ENCODE measurements at places on chromosomes 6 and 20.

GRCh38 chr6:14701946-14702345, 543.9 kb upstream of the JARID2 start:
- DNase-seq = no peak

DNA sequence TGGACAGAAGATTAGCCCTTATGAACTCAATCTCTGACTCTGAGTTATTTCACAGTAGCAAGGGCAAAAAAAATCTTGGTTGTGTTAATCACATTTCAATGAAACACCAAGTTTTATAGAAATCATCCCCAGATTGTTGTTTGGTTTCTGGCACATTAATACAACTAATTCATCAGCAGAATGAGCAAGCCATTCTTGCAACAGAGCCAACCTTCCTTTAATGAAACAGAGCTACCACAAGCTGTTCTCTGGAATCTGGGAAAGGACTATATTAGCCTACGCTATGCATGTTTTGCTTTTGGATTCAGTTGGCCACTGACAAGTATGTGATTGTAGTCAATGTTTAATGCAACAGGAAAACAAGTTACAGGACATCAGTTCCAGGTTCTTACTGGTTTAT, 13.8 kb upstream of the POPDC3 start:
- DNase-seq = no peak

DNA sequence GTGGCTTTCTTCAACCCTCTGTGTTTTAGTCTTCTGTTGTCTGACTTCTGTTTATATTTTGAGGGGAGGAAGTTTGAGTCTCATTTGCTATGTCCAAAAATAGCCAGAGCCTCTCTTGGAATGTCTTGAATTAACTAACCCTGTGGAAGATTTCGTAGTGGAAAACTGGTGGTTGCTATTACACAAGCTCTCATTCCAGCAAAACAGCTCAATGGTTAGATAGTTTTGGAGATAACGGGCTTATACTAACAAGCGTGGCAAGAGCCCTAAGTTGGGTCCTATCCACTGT, 1.6 kb downstream of the CCN2 start:
- DNase-seq = no peak

DNA sequence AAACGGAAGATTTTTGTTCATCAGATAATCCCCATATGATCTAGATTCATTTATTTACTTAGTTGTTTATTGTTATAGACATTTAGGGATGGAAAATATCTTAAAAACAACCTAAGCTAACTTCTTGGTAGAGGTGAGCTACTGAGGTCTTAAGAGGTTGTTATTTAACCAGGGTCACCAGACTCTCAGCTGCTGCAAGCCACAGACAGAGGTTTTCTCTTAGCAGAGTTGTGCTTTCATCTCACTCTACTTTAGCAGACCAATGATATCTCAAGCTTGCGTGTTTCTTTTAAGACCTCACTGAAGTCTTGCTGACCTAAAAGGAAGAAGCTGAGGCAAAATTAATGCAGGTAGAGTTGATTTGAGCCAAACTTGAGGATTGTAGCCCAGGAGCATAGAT, 43.6 kb downstream of the NCOA7 start:
- no peak for DNase-seq

- DNase-seq = no peak
These were observed 168.0 kb downstream of the OTOR start for GRCh38 chr20:16916165-16916564.
